ENCODE measurements at places on chromosomes 6 and 20.

- DNase-seq, result no peak
These were observed 532.1 kb upstream of the JAG1 start for GRCh38 chr20:11205769-11206362.

DNA sequence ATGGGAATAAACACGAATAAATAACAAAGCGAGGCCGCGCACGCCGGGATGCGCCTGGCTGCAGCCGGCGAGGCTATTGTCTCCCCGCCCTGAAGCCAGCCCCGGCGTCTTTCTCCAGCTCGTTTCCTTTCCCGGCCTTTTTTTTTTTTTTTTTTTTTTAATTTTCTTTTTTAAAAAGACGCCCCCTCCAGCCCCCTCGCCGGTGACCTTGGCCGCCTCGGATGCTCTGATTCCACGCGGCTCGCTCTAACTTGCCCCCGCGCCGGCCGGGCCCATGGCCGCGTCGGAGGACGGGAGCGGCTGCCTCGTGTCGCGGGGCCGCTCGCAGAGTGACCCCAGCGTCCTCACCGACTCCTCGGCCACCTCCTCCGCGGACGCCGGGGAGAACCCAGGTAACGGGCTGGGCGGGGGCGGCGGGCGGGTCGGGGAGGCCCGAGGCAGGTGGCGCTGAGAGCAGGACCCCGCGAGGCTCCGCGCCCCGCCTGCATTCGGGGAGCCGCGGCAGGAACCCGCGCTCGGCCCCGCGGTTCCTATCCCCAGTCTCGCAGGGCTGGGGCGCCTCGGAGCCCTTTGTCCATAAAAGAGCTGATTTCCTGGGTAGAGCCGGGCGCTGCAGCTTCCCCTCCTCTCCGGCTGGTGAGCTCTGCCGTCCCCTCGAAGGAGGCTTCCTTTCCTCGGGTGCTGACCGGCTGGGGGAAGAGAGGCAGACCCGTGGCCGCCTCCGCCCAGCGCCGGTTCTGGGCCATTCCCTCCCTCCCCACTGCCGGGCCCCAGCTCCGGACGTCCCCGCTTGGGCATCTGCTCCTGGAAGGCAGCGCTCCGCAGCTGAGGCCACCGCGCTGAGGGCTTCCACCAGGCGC is 631 bp downstream of the PHACTR3 start:
- no peak for DNase-seq

- no peak for DNase-seq
These were observed 13.4 kb downstream of the COL9A3 start for GRCh38 chr20:62830251-62830650.

DNA sequence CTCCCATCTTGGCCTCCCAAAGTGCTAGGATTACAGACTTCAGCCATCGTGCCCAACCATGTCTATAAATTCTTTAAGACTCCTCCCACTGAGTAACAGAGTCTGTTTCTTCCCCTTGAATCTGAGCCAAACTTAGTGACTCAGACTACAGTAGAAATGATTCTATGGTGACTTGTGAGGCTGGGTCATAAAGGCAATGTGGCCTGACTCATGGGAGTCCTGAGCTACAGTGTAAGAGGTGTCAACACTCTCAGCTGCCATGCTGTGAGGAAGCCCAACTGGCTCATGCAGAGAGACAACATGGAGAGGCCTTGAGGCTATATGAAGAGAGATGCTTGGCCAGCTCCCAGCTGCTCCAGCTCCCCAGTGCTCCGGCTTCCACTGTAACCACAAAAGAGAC is 5.2 kb upstream of the NRSN2 start:
- DNase-seq, result no peak

GRCh38 chr20:63837479-63837878 is 6.4 kb upstream of the ZBTB46 start:
- no peak for DNase-seq

GRCh38 chr20:50130995-50131394 is 18.0 kb upstream of the UBE2V1 start:
- DNase-seq, result no peak

Data from right renal cortex interstitium (tissue), 3 donors.